ENCODE measurements at places on chromosomes 3 and 15. TPM values are rescaled to one million over a fixed set of nuclear protein-coding genes. Genes with fewer than 3 reads are reported as not detected.

- DNase-seq, result no peak
These were observed 264.4 kb downstream of the TIGIT start for GRCh38 chr3:114558271-114558670.

GRCh38 chr3:43861635-43862034 is 170.9 kb downstream of the ABHD5 start:
- DNase-seq, result no peak

DNA sequence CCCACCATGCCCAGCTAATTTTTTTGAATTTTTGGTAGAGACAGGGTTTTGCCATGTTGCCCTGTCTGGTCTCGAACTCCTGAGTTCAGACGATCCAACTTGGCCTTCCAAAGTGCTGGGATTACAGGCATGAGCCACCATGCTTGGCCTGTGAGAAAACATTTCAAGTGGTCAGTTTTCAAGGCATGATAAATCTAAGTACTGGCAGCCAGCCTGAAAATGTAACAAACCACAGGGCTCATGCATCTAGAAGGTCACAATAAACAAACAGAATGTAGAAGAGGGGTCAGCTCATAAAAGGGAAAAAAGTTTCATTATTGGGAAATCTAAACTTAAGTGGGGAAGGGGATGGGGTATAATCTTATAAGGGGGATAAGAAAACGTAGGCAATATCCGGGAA is 39.9 kb downstream of the PPCDC start:
- no peak for DNase-seq

DNA sequence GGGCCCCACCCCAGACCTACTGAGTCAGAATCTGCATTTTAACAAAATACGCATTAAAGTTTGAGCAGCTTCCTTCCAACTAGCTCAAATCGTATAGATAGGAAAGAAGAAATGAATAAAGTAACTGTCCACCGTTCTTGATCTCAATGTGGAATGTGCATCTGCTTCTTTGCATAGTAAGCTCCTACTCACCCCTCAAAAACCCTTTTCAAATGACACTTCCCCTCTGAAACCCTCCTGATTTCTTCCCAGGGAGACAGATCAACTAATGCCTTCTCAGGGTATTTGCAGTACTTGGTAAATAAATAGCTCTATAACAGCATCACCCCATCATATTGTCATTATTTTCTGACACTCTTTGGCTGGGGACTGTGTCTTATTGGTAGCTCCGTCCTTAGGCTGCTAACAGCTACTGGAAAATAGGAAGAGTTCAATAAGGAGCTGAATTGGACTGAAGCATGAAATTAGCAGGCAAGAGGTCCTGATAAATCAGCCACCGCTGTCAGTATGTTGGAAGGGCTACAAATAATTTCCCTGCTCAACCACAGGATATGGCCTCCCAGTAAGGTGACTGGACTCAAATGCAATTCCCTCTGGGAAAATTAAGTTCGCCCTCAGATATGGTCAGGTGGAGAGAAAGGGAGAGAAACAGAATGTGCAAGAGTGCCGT is 10.2 kb downstream of the OXTR start:
- DNase-seq, result no peak

- no peak for DNase-seq
These were observed 16.9 kb downstream of the ICE2 start for GRCh38 chr15:60462027-60462426.

- no peak for DNase-seq
These were observed 8.5 kb downstream of the ISL2 start for GRCh38 chr15:76344893-76345582.

GHRL gene
- total RNA-seq, result not detected

ILDR1 gene
- total RNA-seq, result 5.1 TPM

CGNL1 gene
- 0.50 TPM for total RNA-seq
